NCI-H1436 treated with DMSO at 0.1 percent for 48 hours (cell line): ENCODE measurements at places on chromosomes 2 and 18.

DNA sequence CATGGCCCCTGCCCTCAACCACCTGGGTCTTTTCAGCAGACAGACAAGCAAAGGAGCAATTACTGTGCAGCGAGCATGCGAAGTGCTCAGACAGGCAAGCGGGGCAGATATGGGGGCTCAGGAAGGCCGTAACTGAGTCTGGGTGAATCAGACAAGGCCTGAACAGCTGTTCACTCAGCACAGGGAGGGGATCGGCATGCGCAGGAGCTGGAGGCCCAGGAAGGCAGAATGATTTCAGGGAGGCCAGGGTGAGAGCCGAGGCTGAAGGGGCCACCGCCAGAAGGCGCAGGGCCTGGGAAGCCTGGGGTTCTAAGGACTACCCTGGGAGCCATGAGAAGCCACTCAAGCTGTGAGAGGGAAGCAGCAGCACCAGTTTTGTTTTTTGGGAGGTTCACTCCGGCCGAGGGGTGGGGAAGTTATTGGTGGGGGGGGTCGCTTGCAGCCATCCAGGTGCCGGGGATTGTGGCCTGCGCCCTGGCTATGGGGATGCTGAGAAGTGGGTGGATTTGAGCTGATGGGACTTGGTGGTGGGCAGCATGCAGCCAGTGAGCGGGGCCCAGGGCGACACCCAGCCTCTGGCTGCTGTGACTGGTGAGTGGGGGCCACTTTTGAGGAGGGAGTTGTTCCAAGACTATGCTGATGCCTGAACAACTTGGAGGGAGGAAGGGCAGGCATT lies 132.2 kb downstream of the TSN start:
- DNase-seq: no peak

DNA sequence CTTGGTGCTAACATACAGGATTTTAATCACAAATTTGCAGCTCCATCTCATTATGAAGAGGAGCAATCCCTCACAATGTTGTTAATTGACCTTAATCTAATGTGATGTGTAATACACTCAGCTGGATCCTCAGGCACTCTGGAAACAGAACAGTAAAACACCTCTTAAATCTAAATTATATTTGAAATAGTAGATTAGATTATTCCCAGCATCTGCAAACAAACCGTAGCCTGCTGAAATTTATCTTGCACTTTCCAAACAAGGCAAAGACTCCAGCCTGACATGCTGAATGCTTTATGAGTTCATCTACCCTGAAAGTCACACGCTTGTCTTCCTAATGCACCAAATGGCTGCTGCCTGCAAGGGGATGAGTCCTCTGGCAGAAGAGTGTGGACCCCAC lies 402.3 kb upstream of the GYPC start:
- DNase-seq: no peak

- no peak for DNase-seq
Measured at GRCh38 chr2:201128933-201129505, 13.1 kb downstream of the CFLAR start.

GRCh38 chr2:111155610-111156009 lies 34.9 kb downstream of the BCL2L11 start:
- DNase-seq: no peak

DNA sequence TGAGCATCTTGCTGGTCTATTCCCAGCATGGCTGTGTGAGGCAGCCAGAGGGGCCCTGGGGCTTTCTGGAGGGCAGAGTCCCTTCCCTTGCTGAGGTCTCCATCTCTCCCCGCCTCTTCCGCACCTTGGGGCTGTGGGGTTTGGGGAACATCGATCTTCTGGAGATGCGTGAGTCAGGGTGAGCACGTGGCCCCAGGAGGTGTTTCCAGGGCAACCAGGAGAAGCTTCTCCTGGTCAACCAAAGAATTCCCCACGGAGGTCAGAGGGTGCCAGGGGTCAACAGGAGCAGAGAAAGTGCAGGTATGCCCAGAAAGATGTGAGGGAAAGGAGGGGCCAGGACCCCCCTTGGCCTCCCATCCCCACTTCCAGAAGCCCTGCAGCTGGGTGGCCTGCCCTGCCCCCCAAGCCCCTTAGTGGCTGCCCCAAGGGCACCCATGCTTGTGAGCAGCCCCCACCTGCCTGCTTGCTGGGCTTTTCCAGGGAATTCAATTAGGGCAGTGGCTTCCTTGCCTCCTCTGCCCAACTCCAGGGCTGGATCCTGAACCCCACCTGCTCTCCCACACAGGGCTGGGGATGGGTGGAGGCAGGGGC lies 2.8 kb upstream of the PROM2 start:
- no peak for DNase-seq

DNA sequence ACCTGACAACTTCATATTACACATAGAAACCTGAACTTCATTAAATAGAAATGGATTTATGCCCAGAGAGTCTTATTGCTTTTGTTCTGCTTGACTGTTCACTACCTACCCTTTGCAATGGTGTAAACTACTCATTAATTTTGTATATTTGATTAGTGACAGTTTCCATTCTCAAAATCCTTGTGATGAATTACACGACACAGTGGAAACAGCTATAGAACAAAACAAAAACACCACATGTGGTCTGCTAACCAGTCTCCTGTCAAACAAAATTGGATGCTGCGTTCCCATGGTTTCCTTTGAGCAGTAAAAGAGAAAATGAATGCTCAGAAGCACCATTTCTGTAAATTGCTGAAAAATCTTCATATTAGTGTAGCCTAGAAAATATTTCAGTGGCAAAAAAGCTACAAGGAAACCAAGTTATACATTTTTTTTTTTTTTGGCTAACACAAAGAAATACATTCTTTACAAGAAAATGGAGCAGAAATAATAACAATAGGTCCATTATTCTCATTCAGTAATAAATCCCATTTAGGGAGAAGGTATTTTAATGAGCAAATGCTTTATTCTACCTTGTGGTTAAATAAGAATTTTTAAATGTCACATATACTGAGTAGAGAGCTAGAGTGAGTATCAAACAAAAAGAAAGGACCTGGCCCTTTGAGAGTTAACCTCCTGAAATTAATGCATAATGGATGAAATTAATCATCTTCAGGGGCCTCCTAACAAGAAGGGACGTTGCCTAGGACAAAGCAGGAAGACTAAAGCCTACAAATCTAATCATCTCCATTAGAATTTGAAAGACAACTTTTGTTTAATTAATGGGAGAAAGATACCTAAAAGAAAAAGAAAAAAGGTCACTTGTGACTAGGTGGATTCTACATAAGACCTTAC lies 355.1 kb upstream of the ZC3H15 start:
- no peak for DNase-seq

GRCh38 chr2:47054036-47054555 lies 101.0 kb downstream of the STPG4 start:
- no peak for DNase-seq

GRCh38 chr2:83742117-83742782 lies 716.8 kb downstream of the SUCLG1 start:
- DNase-seq: no peak
